Activated T-cell treated with anti-CD3 and anti-CD28 coated beads for 1 hour (primary cell): ENCODE measurements at places on chromosomes 2 and 18.
A peak's percentile ranks its signal among the peaks of the same experiment; 100 is the strongest.

DNA sequence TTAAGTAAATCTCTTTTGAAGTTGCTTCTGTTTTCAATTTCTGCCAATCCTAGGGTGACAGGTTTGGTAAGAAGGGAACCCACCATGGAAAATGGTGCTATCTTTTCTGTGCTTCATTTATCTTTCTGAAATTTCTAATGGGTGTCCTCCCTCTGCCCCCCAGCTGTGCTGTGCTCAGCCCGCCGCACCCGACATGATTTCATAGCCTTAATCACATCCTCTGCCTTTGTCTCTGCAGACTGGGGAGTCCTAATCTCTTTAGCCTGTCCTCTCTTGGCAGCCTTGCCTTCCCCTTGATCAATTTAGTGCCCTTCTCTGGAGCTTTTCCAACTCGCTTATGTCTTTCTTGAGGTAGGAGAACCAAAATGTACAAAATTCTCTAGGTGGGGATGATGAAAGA is 49.3 kb downstream of the DNMT3A start:
- no peak for DNase-seq

- DNase-seq: no peak
These were observed 99.6 kb downstream of the PTGR3 start for GRCh38 chr18:75109319-75109691.

DNA sequence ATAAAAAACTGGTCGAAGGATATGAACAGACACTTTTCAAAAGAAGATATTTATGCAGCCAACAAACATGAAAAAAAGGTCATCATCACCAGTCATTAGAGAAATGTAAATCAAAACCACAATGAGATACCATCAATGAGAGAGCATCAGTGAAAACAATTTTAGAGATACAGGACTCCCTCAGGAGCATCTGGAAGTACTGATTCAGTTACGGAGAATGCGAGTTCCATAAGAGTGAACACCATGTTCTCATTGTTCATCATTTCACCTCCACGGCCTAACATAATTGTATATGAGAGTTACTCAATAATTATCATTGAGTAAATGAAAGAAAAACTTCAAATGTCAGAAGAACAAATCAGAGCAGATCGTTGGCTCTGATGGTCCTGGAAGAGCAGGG is 140.9 kb upstream of the TANK start:
- no peak for DNase-seq

DNA sequence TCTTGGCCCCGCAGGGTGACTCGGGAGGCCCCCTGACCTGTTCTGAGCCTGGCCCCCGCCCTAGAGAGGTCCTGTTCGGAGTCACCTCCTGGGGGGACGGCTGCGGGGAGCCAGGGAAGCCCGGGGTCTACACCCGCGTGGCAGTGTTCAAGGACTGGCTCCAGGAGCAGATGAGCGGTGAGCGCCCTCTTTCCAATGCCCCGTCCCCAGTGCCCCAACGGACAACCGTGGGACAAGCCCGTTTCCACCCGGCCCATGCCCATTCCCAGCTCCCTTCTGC is 2.6 kb upstream of the CHRND start:
- DNase-seq: no peak

DNA sequence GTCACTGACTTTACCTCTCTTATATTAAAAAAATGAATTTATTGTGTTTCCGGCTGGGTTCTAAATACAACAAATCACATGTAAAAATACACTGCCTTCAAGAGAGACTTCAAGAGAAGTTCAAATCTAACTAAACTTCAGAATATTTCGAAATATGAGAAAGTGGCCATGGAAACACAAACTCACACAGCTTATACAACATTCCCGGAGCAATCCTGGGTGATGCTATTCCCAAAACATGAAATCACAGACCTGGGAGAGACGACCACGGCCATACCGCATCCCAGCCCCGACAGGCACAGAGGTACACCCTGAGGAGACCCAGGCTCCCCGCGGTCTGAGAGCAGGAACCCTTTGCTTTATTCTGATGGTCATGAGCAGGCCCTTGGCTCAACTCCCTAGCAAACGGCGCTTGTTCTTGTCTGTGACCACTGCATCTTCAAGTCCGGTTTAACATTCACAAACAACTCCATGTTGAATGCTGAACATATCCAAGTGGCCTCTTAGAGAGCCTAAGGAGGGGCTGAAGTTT is 185.4 kb upstream of the REV1 start:
- DNase-seq: no peak

GRCh38 chr2:101205521-101206479 is 46.9 kb upstream of the CNOT11 start:
- peak; percentile 17 for DNase-seq
